Activated effector memory CD4-positive, alpha-beta T cell treated with anti-CD3 and anti-CD28 coated beads, Interleukin-2, amount 50 U/mL, for 16 hours (primary cell): ENCODE measurements at places on chromosomes 4 and X.

GRCh38 chr4:29817961-29818360, 902.2 kb upstream of the PCDH7 start:
- DNase-seq = no peak

GRCh38 chr4:176404621-176405020, 84.9 kb downstream of the SPCS3 start:
- DNase-seq = no peak

GRCh38 chr4:158446106-158446505, 75.6 kb upstream of the RXFP1 start:
- no peak for DNase-seq

- no peak for DNase-seq
These were observed 201.4 kb downstream of the SPOCK3 start for GRCh38 chr4:167032871-167033270.

- no peak for DNase-seq
These were observed 43.0 kb upstream of the PDLIM5 start for GRCh38 chr4:94408549-94409374.

- DNase-seq = no peak
These were observed 7.3 kb downstream of the CCDC110 start for GRCh38 chr4:185464183-185464582.

GRCh38 chrX:78624962-78625909, 33.9 kb downstream of the RTL3 start:
- no peak for DNase-seq

DNA sequence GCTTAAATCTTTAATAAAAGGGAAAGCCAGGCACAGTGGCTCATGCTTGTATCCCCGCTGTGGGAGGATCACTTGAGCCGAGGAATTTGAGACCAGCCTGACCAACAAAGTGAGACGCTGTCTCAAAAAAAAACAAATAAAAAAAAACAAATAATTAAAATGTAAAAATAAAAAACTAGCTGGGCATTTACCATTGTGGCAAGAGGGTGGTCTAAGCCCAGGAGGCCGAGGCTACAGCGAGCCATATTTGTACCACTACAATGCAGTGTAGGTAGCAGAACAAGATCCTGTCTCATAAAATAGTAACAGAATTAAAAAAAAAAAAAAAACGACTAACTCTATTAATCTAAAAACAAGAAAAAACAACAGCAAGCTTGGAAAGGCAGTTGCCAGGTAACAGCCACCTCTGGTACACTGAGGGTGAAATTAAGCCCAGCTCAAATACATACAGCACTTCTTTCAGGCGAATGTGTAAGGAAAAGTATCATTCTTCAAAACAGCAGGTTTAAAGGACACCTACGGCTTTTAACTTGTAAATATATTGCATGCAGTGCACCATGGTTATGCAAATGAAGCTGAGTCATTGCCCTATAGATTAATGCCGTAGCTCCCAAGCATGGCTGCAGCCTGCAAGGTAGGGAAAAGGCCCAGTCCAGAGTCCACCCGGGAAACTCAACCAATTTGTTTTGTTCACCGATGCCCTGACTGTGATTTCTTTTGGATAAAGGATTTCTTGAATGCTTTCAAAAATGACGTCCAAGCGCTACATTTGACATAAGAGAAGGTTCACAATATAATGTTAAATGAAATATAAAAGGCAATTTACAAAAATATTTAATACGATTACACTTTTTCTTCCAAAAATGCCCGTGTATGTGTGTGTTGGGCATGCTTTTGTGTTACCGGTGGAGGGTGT, 14.5 kb upstream of the TXLNG start:
- DNase-seq = no peak

GRCh38 chr4:8437281-8437680, 3.2 kb downstream of the ACOX3 start:
- DNase-seq = no peak

- DNase-seq = no peak
These were observed 80.4 kb downstream of the TET2 start for GRCh38 chr4:105227054-105227453.

DNA sequence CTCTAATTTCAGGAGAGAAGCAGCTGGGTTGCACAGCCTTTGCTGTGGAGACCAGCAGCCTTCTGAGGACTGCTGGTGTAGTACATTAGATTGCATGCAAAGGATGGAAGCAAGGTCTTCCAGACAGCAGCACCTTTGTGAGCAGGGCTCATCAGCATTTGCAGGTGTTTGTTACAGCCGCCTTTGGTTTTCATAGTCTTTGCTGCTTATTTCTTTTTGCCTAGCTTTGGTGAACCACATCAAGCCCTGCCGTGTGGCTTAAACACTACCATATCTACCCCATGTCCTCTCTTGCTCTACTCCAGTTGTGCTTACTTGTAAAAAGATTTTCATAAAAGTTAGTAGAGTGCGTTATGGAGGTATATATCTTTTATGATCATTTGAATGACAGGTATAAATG, 57.5 kb downstream of the MTM1 start:
- DNase-seq = no peak

DNA sequence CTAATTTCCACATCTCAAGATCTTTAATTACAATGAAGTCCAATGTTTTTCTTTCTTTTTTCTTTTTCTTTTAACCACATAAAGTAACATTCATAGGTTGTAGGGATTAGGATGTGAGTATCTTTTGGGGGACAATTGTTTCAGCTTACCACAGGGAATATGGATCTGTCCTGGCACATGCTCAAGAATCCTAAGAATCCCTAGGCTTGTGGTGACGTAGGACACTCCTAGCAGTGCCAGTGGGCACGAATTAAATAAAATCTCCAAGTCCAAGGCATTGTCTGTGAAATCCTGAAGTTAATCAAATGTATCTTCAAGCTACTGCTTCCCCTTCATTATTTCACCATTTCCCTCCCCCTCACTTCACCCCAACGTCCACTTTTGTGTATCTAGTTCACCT, 2.6 kb upstream of the LAS1L start:
- DNase-seq = no peak

DNA sequence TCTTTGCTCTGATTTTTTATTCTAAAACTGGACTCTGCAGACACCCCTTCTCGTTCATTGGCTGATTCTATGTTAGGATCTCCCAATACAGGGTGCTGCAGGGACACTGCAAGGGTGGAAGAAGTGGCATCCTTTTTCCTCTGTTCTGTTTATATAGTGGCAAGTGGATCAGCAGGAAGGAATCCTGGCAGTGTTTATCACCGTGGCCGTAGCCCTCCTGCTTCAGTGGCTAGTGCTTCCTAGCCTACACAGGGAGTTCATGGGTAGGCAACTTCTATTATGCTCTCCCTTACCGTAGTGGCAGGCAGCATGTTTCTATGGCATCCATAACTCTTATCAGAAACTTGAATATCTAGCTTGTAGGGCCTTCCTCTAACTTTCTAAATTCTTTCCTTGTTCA, 6.4 kb upstream of the AP1AR start:
- DNase-seq = no peak

GRCh38 chr4:148103597-148104355, 338.4 kb downstream of the NR3C2 start:
- DNase-seq = no peak

DNA sequence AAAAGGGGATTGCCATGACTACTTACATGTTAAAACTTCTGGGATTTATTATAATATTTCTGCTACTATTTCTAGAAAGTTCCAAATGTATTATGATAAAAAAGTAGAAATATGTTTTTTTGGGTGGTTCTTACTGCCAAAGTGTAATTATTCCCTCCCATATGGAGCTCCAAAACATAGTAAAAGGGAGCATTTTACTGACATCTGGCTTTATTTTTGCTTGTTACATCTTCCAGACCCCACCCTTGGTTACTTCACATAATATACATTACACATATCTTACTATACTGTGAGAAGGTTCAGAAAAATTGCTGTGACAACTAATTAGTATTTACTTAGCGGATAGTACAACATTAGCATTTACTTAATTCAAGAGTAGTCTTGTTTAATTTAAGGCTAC, 205.1 kb upstream of the TLL1 start:
- DNase-seq = no peak

GRCh38 chr4:141036786-141037185, 96.5 kb downstream of the RNF150 start:
- no peak for DNase-seq

DNA sequence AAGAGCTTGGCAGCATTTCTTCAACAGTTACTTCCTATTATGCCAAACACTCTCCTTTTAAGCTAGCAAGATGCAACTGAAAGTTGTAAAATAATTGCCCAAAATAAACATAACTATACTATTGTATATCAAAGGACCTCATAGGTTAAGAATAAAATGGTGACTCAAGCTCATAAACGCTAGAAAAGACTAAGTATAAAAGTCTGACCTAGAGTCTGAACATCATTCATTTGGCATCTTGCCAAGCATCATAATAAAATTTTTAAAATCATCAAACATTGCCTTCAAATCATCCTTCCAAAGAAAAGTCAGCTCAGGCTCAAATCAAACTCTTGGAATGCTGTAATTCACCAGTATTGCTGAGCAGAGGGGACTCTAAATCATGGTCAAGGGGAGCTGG, 281.2 kb downstream of the QDPR start:
- DNase-seq = no peak

- no peak for DNase-seq
These were observed 88.1 kb downstream of the TSPAN5 start for GRCh38 chr4:98570151-98570797.
